Activated CD4-positive, alpha-beta T cell treated with anti-CD3 and anti-CD28 coated beads for 36 hours (primary cell): ENCODE measurements at places on chromosomes 6 and 20. TPM values are rescaled to one million over a fixed set of nuclear protein-coding genes. Genes with fewer than 3 reads are reported as not detected.

The IL17F gene
- 157 TPM for total RNA-seq

The HLA-DQA2 gene
- total RNA-seq: 0.11 TPM

The ALDH8A1 gene
- total RNA-seq: 1.7 TPM

- no peak for DNase-seq
- peaks cover 11% of the 10 kb centered on the region for H3K4me1 ChIP-seq
- no peak overlapping the region for H3K4me3 ChIP-seq
- H3K36me3 ChIP-seq: no peaks in the 10 kb centered on the region
Measured at GRCh38 chr6:144314003-144314485, 28.9 kb downstream of the UTRN start.

The DDX43 gene
- total RNA-seq: 0.51 TPM

DNA sequence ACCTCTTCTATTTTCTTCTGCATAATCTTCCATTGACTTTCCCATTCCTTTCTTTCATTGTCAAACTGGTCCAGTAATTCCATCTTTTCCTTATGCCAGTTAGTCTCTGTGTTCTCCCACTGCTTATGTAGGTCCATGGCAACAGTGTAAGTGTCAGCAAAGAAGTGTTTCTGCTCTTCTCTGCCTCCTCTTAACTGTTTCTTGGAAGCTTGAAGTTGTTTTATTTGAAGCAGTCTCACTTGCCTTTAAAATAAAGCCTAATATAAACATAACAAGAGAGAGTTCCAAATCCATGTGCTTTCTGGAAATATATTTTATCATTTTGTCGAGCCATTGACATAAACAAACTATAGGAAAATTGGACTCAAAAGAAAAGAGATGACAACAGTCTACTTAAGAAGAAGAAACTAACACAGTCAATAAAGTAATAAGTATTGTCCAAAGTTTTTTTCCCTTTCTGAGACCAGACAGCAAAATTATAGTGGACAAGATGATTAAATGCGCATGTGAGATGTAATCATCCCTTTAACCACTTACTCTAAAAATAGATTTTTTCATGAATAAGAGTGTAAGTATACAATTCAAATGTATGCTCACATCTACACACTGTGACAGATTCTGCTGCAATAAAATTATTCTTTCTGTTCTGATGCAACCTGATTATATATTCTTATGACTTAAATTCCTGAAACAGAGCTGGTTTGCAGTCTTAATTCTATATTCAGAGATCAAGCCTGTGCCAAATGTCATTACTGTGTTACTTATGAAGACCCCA lies 5.2 kb downstream of the KIAA0408 start:
- no peak overlapping the region for H3K4me3 ChIP-seq
- H3K36me3 ChIP-seq: no peaks in the 10 kb centered on the region
- no peak for DNase-seq

DNA sequence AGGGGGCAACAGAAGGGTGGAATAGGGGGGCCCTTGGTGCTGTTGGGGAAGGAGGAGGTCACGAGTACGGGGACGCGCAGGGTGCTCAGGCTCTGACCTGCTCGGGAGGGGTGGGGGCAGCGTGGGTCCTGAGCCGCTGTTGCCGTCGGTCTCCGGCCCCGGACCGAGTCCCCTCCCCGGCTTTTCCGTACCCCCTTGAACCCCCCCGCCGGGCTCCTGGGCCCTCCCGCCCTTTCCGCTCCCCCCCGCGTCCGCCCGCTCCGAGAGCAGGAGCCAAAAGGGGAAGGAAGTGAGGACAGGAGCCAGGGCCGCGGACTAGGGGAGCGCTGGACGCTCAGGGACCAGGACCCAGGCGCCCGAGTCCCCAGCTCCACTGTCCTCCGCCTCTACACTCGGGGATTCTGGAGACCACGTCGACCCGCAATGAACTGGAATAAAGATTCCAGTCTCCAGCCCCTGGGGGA lies at the start of gene RGL2:
Gene RGL2, minus strand, starts transcription at position 170 of the 464 bp plus-strand sequence. CDS start 332 bp downstream, outside the sequence.
- peak; percentile 76 for DNase-seq
- H3K36me3 ChIP-seq: peaks cover 27% of the 10 kb centered on the region
- peak within 1 kb of the TSS; percentile 80 for H3K4me3 ChIP-seq
- H3K27ac ChIP-seq: peak within 1 kb of the TSS; percentile 98
- peaks cover 27% of the 10 kb centered on the region for H3K4me1 ChIP-seq

DNA sequence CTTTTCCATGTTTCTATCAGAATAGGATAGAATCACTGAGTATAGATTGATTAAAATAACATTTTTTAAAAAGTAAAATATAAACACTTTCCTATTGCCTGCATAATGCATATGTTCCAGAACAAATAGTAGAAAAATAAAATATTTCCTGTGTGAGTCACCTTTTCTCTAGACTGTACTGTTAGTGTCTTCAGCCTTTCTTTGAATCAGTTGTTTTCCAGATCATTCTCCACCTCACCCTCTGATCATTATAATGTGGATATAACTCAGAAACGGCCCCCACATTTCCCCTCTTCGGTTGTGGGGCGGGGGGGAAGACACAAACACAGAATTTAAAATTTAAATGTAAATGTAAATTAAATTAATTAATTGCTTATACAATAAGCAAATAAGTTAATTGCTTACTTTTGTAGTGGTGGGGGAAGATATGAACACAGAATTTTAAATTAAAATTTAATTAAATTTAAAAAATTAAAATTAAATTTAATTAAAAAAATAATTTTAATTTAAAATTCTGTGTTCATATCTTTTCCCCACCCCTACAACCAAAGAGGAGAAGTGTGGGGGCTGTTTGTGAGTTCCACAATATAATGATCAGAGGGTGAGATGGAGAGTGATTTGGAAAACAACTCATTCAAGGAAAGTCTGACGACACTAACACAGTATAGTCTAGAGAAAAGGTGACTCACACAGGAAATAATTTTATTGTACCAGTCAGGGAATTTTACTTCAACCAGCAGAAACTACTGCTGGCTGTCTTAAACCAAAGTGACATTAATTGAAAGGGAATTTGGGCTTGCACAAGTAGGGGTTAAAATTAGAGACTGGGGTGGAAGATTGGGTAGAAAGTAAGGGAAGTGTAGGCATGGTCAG lies 37.1 kb upstream of the PROKR2 start:
- H3K4me1 ChIP-seq: peaks cover 27% of the 10 kb centered on the region
- DNase-seq: no peak
- peaks cover 17% of the 10 kb centered on the region for H3K27me3 ChIP-seq
- no peak overlapping the region for H3K4me3 ChIP-seq

The STMND1 gene
- total RNA-seq: not detected

The NOL7 gene
- 97.3 TPM for total RNA-seq

The SLCO4A1 gene
- 40.5 TPM for total RNA-seq

DNA sequence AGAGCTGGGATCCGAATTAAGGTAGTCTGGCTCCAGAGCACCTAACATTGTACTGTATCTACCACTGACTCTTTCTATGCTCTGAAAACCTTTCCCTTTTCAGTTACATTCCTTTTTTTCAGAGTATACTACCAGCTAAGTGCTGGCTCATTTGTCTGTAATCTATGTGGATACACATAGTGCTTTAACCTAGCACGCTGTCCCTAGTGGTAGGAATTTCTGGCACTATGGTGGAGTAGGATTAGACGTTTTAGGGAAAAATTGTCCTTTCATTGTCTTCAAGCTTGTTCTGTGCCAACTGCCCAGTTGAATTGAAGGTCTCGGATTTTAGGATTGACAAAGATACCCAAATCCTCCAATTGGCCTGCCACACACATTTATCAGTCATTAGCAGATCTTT lies 259.1 kb upstream of the FERMT1 start:
- no peaks in the 10 kb centered on the region for H3K4me1 ChIP-seq
- no peak overlapping the region for H3K4me3 ChIP-seq
- H3K36me3 ChIP-seq: no peaks in the 10 kb centered on the region

DNA sequence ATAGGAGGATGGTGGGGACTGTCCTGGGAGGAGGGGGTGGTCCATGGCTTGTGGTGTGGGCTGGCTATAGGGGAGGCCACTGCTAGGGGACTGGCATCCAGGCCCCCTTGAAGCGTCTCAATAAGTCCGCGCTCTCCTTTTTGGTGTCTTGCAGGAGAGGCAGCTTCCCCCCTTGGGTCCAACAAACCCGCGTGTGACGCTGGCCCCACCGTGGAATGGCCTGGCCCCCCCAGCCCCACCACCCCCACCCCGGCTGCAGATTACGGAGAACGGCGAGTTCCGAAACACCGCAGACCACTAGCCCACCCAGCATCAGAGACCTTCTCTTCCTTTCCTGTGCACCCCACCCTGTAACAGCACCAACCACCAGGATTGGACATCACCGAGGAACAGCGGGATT lies 2.8 kb upstream of the ZBTB9 start:
- H3K36me3 ChIP-seq: peaks cover 22% of the 10 kb centered on the region
- H3K27me3 ChIP-seq: no peaks in the 10 kb centered on the region
- H3K4me1 ChIP-seq: peaks cover 19% of the 10 kb centered on the region
- H3K4me3 ChIP-seq: no peak overlapping the region

GRCh38 chr6:26170181-26170580 lies 83.0 kb downstream of the HFE start:
- no peaks in the 10 kb centered on the region for H3K27me3 ChIP-seq
- peak overlapping the region; percentile 98 for H3K27ac ChIP-seq
- H3K4me1 ChIP-seq: peaks cover 39% of the 10 kb centered on the region
- peak overlapping the region; percentile 80 for H3K4me3 ChIP-seq

The ZC3H12D gene
- total RNA-seq: 89.9 TPM

- peaks cover 6% of the 10 kb centered on the region for H3K4me1 ChIP-seq
- no peak overlapping the region for H3K27ac ChIP-seq
- DNase-seq: no peak
- no peak overlapping the region for H3K4me3 ChIP-seq
- peaks cover 25% of the 10 kb centered on the region for H3K27me3 ChIP-seq
- H3K36me3 ChIP-seq: no peaks in the 10 kb centered on the region
Measured at GRCh38 chr20:57503035-57503658, 21.8 kb downstream of the CTCFL start.

DNA sequence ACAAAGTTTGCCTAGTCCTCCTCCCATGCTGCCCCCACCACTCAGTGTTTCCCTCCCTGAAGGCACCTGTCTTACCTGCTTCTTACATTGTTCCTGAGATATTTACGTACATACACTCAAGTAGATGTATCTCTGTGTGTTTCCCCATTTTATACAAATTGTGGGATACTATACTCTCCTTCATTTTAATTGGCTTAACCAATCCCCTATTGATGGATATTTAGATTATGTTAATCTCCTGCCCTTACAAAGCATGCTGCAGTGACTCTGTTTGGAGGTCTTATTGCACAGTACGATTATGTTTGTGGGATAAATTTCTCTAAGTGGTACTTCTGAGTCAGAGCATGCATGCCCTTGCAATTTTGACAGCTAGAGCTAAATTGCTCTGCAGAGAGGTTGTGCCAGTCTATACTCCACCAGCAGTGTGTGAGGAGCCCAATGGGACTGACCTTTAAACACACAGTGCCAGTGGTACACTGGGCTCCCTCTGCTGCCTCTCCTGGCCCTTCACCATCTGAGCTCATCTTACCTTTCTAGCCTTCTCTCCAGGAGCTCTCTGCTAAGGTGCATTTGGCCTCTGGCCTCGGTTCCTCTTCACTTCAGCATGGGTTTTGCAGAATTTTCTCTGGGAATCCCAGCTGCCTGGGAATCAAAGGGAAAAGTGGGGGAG lies 57.4 kb downstream of the LYRM2 start:
- H3K36me3 ChIP-seq: no peaks in the 10 kb centered on the region
- no peaks in the 10 kb centered on the region for H3K4me1 ChIP-seq
- no peak for DNase-seq
- H3K27me3 ChIP-seq: no peaks in the 10 kb centered on the region
- no peak overlapping the region for H3K4me3 ChIP-seq
- no peak overlapping the region for H3K27ac ChIP-seq

DNA sequence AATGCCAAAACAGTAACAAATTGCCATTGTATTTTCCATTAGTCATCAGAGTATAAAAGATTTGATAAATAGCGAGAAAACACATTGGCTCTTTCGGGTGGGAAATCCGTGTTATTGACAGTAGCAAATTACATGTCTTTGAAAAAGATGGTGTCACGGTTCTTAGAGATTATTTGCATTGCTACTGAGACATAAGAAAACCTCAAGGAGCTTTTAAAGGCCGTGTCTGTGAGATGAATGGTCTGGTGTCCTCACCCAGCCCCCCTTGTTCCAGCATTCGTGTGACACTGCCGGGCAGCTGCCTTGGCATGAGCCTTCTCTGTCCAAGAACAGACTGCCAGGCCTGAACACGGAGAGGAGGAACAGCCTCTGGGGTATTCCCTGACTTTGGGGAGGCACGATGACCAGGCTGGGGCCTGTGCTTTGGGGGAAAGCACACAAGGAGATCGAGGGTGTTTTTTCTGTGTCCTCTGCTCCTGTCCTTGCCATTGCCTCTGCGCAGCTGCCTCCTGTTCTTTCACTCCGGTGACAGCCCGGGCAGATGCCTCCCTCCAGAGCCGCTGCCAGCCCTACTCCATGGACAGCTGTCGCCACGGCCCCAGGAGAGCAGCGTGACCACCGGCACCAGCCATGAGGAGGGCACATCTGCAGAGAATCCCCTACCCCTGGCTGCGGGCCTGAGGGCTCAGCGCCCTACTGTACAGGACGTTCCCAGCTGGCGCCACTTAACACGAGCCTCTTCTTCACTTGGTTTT lies 167.7 kb upstream of the CDYL start:
- H3K4me3 ChIP-seq: no peak overlapping the region
- DNase-seq: no peak
- peaks cover 5% of the 10 kb centered on the region for H3K4me1 ChIP-seq
- peaks cover 14% of the 10 kb centered on the region for H3K27me3 ChIP-seq
- no peaks in the 10 kb centered on the region for H3K36me3 ChIP-seq

GRCh38 chr20:18858816-18859215 lies 45.2 kb downstream of the SCP2D1 start:
- H3K36me3 ChIP-seq: no peaks in the 10 kb centered on the region
- H3K4me3 ChIP-seq: no peak overlapping the region
- no peaks in the 10 kb centered on the region for H3K27me3 ChIP-seq
- H3K4me1 ChIP-seq: no peaks in the 10 kb centered on the region

- peaks cover 7% of the 10 kb centered on the region for H3K36me3 ChIP-seq
- H3K27ac ChIP-seq: no peak overlapping the region
- H3K4me1 ChIP-seq: peaks cover 45% of the 10 kb centered on the region
- H3K27me3 ChIP-seq: no peaks in the 10 kb centered on the region
- H3K4me3 ChIP-seq: no peak overlapping the region
- DNase-seq: no peak
Measured at GRCh38 chr6:16505711-16506357, 255.4 kb downstream of the ATXN1 start.

DNA sequence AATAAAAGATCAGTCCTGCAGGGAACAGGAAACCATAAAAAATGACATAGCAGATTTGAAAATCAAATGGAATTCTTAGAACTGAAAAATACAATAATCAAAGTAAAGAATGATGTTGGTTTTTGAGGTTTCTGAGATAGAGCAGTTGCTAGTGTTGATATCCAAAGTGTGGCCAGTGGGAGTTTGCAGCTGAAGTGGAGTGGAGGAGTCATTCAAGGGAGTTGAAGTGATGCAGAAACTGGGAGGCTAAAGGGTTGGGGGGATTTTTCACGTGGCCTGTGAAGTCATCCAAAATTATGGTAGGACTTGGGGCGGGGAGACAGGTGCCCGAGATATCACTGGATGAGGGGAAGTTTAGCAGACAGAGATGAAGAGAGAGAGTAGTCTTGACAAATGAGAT lies 123.6 kb downstream of the CDC5L start:
- H3K27me3 ChIP-seq: peaks cover 5% of the 10 kb centered on the region
- no peaks in the 10 kb centered on the region for H3K4me1 ChIP-seq
- no peaks in the 10 kb centered on the region for H3K36me3 ChIP-seq

The BTN3A1 gene
- 31.4 TPM for total RNA-seq

The FRS3 gene
- 4.8 TPM for total RNA-seq

The NFATC2 gene
- 49.8 TPM for total RNA-seq
